Hepatocyte (in vitro differentiated cells): ENCODE measurements at places on chromosomes 12 and 14.
A peak's percentile ranks its signal among the peaks of the same experiment; 100 is the strongest.

- no peak for DNase-seq
Measured at GRCh38 chr14:70887207-70887681, 20.0 kb upstream of the PCNX1 start.

- DNase-seq: no peak
Measured at GRCh38 chr14:59256331-59256730, 67.9 kb downstream of the DAAM1 start.

GRCh38 chr14:93493054-93493453, 62.3 kb downstream of the UNC79 start:
- DNase-seq: no peak

- DNase-seq: peak; percentile 40
Measured at GRCh38 chr14:58747181-58747580, 109.4 kb downstream of the DACT1 start.

GRCh38 chr12:29578731-29579130, 81.2 kb upstream of the OVCH1 start:
- no peak for DNase-seq

DNA sequence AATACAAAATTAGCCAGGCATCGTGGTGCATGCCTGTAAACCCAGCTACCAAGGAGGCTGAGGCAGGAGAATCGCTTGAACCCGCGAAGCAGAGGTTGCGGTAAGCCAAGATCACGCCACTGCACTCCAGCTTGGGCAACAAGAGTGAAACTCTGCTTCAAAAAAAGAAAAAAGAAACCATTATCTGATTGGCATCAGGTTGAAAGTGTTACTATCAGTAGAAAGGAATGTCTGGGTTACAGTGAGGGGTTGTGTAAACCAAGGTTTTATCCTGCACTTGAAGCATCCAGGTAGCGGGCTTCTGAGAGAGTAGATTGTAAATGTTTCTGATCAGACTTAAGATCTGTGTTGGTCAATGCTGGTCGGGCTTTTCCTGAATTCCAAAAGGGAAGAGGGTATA, 14.1 kb upstream of the OXA1L start:
- no peak for DNase-seq

GRCh38 chr14:31792726-31793125, 231.5 kb downstream of the NUBPL start:
- DNase-seq: no peak

DNA sequence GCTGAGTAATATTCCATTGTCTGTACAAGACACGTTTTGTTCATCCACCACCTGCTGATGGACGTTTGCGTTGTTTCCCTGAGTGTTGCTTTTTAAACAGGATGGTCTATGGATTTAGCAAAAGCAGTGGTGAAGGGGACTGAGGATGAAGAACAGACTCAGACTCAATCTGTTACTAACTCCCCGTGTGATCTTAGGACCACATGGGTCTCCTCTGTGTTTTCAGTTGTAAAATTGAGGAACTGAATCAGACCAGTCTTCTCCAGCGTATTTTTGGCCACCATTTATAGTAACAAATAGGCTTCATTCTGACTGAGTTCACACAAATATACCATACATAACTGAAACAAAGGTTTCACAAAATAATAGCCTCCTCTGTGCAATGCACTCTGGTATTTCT, 85.6 kb downstream of the FOXN3 start:
- no peak for DNase-seq

GRCh38 chr12:108066583-108067577, 62.2 kb upstream of the WSCD2 start:
- no peak for DNase-seq

GRCh38 chr12:59304077-59304721, 291.6 kb upstream of the SLC16A7 start:
- DNase-seq: no peak

DNA sequence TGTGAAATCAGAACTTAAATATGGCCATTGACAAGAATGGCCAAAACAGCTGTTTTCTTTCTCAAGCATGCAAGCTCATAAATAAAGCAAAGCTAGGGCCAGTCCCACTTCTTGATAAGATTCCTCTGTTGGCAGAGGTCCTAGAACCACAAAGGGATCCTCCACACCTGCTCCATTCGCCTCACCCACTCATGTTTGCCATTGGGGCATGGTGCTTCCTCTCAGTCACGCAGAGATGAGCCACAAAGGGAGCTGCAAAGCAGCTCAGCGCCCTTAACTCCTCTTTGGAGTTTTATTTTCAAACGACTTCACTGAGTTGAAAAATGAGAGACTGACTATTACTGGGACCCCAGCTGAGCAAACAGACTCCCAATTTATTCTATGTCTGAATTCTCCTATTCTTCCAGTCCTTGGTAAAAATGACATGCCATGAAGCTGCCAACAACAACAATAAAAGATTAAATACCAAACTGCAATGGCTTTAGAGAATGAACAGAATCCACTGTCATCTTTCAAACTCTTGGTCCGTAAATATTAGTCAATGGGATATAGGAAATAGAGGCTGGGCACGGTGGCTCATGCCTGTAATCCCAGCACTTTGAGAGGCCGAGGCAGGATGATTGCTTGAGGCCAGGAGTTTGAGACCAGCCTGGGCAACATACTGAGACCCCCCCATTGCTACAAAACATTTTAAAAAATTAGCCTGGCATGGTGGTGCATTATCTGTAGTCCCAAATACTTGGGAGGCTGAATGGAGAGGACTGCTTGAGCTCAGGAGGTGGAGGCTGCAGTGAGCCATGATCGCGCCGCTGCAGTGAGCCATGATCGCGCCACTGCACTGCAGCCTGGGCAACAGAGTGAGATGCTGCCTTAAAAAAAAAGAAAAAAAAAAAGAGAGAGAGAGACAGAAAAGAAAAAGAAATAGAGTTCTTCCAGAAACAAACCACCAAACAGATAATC, 16.4 kb downstream of the MANSC1 start:
- DNase-seq: no peak

DNA sequence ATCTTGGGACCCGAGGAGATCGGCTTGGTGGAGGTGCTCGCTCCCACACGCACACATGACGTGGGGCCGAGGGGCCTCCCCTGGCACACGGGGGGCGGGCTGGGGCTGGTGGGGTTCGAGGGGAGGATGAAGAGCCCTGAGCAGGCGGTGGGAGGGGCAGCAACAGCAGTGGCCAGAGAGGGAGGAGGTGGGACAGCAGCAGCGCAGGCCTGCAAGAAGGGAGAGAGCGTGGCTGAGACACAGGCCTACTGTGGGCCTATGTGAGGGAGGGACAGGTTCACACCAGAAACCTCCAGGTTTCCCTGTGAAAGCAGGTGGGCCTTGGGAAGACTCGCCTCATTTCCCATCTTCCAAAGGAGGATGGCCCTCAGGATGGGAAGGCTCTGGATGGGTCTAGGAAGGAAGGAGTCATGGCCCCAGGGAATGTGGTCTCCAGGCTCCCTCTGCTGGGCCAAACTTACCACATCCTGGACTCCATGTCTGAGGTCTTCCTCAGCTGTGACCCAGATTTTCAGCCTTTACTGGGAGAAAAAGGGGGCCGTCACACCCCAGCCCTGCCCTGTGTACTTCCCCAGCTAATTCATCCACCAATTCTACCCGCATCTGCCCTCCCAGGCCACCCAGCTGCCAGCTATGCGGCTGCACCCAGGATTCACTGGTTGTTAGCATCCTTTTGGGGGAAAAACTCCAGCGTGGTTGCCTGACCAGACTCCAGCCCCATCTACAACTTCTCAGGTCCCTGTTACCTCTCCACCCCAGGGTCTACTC, 2.8 kb downstream of the PIANP start:
- DNase-seq: peak; percentile 63

GRCh38 chr12:14403711-14404196, 38.3 kb downstream of the ATF7IP start:
- peak; percentile 67 for DNase-seq

GRCh38 chr12:14962797-14963196, 1.4 kb upstream of the ARHGDIB start:
- no peak for DNase-seq

GRCh38 chr14:25053585-25053984, 3.6 kb upstream of the STXBP6 start:
- DNase-seq: no peak

DNA sequence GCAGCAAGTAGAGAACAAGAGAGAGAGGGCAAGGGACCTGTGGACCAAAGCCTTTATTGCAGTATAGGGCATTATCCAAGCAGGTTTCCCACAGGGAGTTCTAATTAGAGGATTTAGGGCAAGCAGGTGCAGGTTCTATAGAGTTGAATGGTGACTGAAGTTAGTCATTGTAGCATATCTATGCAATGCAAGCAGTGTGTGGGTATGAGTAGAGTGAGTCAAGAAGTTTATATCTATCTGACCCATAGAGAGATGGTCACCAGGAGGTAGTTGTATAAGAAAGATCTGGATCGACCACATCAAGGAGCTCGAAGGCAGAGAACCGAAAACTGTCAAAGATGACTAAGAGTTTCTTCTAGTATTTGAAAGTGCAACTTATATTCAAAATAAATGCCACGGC, 167.3 kb downstream of the PLCZ1 start:
- no peak for DNase-seq

DNA sequence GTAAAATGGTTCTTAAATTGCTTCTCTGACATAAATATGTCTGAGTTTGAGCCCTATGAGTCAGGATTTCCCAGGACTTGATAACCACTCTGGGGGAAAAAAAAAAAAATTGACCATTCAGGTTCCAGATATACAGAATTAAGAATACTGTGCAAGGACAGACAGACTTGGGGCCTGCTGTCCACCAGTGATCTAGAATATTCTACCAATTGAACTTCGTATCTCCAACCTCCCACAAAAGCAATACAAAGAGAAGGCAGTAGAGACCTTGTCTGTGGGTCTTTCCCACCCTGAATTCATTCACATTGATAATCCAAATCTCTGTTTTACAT, 4.1 kb downstream of the SINHCAF start:
- DNase-seq: peak; percentile 22

GRCh38 chr12:87280893-87281292, 748.3 kb downstream of the C12orf50 start:
- DNase-seq: no peak

DNA sequence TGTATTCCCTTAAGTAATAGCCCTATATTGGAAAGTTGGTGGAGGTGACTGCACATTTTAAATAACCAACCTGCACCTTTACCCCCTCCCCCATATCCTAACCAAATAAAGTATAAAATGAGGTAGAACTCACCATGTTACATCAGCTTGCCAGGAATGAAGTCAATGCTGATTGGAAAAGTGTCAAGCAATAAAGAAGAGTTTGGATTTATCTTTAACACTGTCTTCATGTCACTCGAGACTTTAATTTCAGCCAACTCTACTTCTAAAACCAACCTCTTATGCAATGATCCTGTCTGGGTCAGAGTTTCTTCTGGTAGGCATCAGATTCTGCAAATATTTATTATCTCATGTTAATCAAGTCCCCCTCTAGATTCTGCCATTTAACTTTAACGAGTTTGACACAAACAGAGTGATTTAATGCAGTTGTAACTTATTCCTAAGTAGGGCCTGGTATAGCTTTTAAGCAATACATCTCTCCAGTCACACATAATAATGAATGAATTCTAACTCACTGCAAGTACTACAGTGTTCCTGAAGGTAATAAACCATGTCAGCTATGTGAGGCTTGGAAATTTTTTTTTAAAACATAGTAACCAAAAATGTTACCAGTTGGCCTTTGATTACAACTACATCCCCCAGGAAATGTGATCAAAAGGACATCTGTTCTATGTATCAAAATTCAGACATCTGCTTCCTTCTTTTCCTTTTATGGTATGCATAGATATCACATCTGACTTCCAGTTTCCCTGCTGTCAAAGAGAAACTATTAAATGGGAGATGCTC, 98.7 kb downstream of the ERGIC2 start:
- no peak for DNase-seq

GRCh38 chr14:99732436-99733210, 48.5 kb downstream of the CYP46A1 start:
- no peak for DNase-seq

GRCh38 chr12:104682790-104683279, 226.1 kb downstream of the CHST11 start:
- no peak for DNase-seq

DNA sequence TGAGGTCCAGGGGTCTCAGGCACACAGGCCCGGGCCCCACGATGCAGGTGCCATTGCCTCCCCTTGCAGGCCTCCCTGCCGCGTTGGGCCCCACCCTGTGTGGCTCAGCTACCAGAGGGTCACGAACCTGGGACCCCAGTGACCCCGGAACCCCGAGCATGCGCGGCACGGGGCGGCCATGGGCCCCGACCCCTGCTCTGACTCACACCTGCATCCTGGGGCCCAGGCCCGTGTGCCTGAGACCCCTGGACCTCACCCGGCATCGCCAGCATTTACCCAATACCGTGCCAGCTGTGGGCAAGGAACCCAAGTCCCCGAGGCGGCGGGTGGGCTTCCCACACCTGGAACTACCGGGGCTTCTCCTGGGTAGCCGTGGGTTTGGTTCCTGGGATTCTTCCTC, 25.2 kb downstream of the KIF26A start:
- DNase-seq: no peak

- no peak for DNase-seq
Measured at GRCh38 chr12:65343801-65344200, 65.3 kb downstream of the MSRB3 start.

- DNase-seq: peak; percentile 66
Measured at GRCh38 chr14:68468437-68469207, 324.2 kb downstream of the ZFP36L1 start.

DNA sequence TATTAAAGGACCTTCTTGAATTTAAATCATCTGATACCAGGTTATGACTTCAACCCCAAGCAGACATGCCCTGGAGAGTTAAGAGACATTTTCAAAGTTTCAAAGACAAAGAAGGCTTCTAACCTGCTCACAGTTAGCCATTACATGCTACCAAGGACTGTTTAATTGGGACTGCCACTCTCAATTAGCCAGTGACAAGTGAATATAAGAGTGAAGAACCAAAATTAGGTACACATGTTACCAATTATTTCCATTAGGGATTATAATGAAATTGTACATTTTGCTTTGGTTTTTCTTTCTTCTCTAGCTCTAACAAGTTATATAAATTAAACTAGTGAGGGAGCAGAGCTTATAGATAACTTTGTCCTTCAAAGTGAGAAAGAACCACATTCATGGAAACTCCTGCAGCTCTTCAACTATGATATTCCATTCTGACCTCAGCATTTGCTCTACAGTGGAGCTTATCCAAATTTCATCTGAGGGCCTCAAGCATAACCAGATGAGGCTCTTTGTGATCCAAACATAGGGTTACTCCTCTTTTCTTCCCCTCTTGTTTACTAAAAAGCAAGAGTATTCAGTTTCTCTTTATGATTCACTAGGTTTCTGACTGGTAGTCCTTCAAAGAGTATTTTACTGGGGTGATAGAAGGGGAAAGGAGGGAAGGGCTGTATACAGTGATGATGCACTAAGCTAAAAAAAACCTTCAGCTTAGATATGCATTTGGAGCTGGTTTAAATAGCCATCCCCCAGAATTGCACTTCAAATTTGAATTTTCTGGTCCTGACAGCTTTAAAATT, 91.3 kb downstream of the DUSP6 start:
- no peak for DNase-seq

DNA sequence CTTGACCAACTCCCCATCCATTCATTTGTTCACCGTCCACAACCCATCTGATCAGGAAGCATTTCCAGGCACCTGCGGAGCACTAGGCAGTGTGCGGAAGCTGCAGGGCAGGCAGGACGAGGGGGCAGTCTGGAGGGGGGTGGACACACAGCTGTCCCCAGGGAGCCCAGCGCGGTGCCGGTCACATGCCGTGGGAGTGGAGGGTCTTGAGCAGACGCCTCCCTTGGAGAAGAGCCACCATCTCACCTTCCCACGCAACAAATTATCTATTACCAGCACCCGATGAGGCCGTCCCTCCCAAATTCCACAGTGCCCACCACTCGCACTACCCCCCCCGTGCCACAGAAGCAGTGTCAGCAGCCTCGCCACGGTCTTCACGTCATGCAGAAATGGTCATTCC, 10.8 kb downstream of the DLK1 start:
- DNase-seq: no peak
